Hematopoietic multipotent progenitor cell treated with erythropoietin and hydrocortisone succinate and interleukin-3 and kit ligand, for 8 days (in vitro differentiated cells): ENCODE measurements at places on chromosomes 11 and 22.

- no peak for DNase-seq
These were observed 659.9 kb upstream of the LUZP2 start for GRCh38 chr11:23836981-23837380.

DNA sequence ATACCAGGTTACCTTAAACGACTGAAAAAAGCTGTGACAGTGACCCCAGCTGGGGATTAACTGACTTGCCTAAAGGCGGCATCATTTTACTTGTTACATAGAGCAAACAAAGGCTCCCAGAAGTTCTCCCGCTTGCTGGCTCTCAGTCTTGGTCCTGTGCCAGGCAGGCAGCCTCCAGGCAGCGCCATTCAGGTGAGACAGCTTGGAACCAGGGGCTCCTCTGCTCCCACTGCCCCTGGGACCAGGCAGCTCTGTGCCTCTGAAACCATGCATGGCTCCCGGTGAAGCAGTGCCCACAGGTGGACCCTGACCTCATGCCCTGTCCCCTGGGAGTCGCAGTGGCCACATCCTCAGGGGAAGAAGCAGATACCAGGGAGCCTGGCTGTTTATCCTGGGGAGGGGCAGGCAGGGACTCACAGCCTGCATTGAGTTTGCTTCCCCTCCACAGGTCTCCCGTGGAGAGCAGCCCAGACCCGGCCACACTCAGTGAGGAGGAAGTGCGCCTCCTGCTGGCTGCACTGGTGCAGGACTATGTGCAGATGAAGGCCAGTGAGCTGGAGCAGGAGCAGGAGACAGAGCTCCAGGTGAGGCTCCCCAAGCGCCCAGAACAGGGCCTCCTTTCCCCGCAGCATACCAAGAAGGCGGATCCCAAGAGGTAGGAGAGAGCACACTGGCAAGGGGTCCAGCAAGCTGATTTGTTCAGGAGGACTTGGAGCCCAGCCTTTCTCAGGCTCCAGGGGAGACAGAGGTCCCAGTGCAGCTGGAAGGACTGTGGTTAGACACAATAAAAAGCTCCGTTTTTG, 15.6 kb upstream of the CYP2R1 start:
- DNase-seq, result peak; percentile 75

- no peak for DNase-seq
These were observed 14.6 kb upstream of the NDUFC2 start for GRCh38 chr11:78094250-78094649.

GRCh38 chr11:102010776-102011494, 36.3 kb upstream of the CFAP300 start:
- no peak for DNase-seq

DNA sequence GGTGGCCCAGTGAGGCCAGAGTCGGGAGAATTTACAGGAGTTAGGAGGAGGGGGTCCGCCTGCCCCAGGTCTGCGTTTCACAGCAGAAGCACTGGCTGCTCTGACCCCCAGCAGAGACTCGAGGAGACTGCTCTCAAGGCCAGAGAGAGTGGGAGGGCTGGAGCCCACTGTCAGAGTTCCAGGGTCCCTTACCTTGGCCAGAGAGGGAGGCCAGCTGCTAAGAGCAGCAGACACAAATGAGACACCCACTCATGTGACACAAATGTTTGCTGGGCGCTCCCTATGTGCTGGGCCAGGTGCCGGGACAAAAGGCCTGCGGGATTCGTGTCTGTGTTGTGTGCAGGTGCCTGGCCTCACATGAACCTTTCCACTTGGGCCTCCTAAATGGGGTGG, 2.8 kb upstream of the TNFRSF13C start:
- DNase-seq, result no peak

DNA sequence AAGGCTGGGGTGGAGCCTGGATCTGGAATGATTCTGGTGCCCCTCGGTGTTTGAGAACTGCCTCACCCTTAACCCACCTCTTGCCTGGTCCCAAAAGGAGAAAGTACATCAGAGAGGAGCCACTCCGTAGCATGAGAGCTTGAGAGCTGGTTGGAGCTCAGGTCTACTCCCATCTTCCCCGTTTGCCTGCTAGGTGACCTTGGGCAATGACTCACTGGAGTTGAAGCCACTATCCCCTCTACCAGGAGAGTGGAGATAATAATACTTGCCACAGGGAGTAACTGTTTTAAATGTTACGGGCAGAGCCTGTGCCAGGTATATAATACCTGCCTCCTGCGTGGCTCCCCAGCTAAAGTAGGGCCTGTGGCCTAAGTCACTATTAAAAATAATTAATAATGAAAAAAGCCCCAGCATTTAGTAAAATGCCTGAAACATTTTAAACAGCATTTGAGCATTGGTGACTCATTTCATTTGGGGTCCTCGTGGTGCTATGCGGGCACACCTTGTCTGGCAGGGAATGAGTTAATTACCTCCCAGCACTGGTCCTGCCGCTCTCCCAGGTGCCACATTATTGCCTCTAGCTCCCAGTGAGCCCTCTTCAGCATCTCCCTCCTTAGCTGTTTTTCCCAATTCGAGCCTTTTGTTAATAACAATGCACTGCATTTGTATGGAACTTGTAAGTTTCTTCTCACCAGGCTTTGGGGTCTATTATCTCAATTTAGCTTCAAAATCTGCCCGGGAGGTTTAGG, 22.5 kb downstream of the CYTH4 start:
- DNase-seq, result peak; percentile 14

GRCh38 chr22:35947794-35948425, 80.7 kb downstream of the RBFOX2 start:
- DNase-seq, result no peak

GRCh38 chr11:62933285-62933684, 12.1 kb upstream of the CHRM1 start:
- DNase-seq, result no peak

DNA sequence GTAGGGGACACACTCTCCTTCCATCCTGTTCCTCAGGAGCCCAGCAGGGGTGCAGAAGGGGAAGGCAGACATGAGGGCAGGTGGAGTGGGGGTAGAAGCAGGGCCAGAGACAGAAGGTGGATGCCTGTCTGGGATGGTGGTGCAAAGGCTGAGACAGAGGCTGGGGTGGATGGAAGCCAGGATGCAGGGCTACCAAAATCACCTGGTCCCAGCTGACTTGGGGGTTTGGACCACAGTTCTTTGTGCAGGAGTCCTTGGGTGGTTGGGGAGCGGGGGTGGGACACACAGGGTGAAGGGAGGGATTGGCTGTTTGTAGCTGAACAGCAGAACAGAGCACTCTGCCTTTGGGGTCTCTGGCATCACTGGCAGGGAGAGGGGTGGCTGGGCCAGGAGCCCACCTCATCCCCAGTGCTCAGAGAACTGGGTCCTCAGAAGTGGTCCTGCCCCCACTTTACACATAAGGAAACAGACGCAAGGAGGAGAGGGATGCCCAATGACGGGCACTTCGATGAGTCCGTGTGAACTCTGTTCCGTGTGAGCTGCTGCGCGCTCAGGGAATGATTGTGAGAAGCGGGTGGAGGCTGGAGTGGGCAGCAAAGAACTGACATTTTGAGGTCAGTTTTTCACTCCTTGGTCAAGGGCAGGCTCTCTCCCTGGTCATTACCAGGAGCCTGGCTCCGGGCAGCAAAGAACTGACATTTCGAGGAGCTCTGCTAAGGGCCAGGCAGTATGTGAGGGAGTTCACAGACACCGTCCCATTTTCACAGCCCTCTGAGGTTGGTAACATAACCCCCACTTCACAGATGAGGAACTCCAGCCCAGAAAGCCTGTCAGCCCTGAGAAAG, 1.9 kb downstream of the TAGLN start:
- no peak for DNase-seq

- DNase-seq, result no peak
These were observed at the start of gene DDX25 for GRCh38 chr11:125903711-125904659. Gene DDX25 (plus strand): TSS chr11:125904508. CDS start chr11:125904518, 10 bp downstream.

GRCh38 chr11:123356539-123356938, 73.5 kb upstream of the GRAMD1B start:
- no peak for DNase-seq

- peak; percentile 88 for DNase-seq
These were observed at the start of gene GALNT18 for GRCh38 chr11:11621573-11622339. Gene GALNT18 (minus strand): TSS chr11:11622005.

DNA sequence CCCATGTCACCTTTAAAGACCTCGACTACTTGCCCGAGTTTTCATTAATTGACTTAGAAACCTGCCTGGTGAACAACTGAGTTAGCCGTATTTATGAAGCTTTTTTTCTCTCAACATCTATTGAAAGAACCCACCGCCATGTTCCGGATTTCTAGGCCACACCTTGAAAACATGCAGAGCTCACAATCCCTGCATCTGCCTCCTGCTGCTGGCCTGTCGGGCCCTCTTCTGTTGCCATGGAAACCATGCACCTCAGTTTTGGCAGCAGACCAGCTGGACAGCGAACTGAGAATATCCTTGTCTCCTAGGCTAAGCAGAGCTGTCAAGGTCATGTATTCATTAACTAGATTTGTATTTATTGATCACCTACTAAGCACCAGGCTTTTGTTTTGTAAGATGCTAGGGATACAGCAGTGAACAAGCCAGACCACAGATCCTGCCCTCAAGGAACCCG, 4.3 kb upstream of the PATZ1 start:
- peak; percentile 38 for DNase-seq

- no peak for DNase-seq
These were observed 26.8 kb downstream of the BARX2 start for GRCh38 chr11:129402206-129403171.

DNA sequence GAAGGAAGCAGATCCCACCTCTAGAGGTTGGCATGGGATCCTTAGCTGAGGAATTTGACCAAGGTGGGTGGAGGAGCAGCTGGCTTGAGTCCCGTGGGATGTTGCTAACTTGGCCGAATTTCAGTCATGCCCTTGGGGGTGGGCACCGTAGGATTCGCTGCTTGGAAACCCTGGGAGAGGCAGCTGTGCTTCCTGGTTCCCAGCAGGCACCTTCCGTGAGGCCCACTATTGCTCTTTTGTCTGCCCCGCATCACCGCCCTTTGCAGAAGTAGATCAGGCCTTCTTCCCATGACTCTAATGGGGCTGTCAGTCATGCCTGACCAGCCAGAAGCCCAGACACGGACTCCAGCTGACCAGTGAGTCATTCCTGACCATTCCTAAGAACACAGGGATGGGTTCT, 292.3 kb upstream of the SYN3 start:
- DNase-seq, result no peak

DNA sequence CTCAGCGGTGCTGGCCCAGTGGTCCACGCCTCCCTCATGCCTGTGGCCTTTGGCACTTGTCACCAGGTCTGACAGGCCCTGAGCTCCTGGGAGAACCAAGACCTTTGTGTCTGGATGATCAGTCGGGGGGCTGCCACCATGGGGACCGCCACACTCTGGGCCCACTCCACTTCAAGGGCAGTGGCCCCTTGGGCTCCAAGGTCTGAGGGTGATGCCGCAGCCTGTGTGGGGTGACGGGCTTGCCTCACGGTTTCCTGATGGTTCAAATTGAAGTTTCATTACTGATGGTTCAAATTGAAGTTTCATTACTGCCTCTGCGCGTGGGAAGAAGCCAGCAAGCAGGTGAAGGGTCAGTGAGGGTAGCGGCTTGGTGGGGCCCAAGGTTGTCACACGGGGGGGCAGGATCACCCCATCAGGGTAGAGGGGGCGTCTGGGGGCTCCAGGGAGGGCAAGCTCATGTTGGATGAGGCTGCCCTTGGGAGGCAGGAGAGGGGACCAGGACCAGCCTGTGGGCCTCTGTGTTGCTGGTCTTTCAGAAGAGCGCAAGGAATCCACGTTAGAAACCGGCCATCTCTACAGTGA, 27.5 kb downstream of the TRMU start:
- DNase-seq, result no peak

GRCh38 chr11:75558939-75559843, 2.9 kb upstream of the SERPINH1 start:
- DNase-seq, result no peak

DNA sequence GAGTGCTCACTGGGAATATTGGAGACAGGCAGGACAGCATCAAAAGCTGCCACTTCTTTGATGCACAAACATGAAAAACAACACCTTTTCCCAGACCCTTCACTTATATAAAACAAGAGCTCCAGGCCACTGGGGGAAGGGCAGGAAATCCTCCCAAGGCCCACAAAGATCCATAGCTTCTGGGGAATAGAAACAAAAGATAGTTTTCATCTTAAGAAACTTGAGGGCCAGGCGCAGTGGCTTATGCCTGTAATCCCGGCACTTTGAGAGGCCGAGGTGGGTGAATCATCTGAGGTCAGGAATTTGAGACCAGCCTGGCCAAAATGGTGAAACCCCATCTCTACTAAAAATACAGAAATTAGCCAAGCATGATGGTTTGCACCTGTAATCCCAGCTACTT, 15.3 kb downstream of the RTL6 start:
- DNase-seq, result no peak

GRCh38 chr22:17957693-17958092, 66.7 kb downstream of the MICAL3 start:
- no peak for DNase-seq

- no peak for DNase-seq
These were observed 78.6 kb downstream of the RTL6 start for GRCh38 chr22:44419429-44419828.

GRCh38 chr22:29932136-29932535, 49.2 kb downstream of the MTMR3 start:
- DNase-seq, result no peak

DNA sequence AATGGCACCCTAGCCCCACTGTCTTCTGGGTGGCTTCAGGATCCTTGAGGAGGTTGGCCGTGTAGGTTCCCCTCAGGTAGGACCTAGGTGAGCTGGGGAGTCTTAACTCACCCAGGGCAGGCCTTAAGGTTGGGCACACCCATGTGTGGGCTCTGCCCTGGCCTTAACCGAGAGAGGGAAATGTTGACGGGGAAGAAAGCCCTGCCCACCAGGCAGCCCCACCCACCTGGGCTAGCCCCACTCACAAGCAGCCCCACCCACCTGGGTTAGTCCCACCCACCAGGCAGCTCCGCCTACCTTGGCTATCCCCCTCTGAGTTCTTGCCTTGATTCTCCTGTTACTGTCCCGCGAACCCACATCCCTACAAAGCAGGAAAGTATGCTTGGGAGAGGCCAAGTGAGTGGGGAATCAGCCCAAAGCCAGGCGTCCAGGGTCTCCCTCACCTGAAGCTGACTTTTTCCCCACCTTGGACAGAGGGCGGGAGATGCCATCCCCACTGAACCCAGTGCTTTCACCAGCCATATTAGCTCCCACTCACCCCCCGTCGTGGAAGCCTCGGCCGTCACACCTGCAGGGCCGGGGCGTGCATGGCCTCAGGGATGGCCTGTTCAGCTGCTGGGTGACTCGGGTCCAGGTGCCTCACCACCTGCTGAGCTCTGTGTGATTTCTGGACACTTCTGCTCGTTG, at the start of gene MYEOV:
TSS of gene MYEOV (plus strand) at position 337 of the 687 bp plus-strand sequence. CDS start 1,200 bp downstream, outside the sequence.
- DNase-seq, result peak; percentile 86

GRCh38 chr11:70399681-70400112, 1.4 kb downstream of the CTTN start:
- peak; percentile 38 for DNase-seq
